ENCODE measurements at places on chromosomes 7 and 10.

GRCh38 chr10:112409755-112410154, 35.8 kb downstream of the ACSL5 start:
- peaks cover 66% of the 10 kb centered on the region for H3K36me3 ChIP-seq
- no peaks in the 10 kb centered on the region for H3K27me3 ChIP-seq
- no peak for DNase-seq
- H3K4me3 ChIP-seq, result no peak overlapping the region

DNA sequence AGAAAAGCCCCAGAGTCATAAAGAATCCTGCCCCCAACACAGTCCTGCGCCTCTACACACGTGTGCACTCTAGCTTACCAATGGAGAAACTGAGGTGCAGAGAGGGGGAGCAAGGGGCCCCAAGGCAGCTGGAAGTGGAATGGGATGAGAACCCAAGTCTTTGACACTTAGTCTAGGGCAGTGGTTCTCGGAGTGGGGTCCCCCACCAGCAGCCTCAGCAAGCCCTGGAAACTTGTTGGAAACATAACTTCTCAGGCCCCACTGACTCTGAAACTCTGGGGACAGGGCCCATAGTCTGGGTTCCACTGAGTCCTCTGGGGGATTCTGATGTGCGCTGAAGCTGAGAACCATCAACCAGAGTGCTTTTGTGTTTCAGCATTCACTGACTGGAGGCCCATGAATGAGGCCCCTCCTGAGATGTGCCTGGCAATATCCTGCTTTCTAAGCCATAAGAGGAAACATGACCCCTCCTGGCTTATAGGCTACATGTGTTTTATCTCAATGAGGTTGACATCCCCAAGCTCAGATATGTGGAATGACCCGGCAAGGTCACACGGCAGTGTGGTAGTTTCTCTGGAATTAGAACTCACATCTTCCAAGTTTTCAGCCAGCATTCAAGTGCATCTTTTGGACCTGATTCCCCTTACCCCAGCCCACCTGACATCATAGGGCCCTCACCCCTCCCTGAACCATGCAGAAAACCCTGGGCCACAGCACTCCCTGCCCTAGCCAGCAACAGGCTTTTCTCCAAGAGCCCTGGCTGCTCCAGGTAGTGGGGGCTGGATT, 147.3 kb upstream of the PCBD1 start:
- no peak for DNase-seq
- H3K36me3 ChIP-seq, result no peaks in the 10 kb centered on the region
- H3K27me3 ChIP-seq, result peaks cover 4% of the 10 kb centered on the region
- no peak overlapping the region for H3K4me3 ChIP-seq
- H3K27ac ChIP-seq, result no peak overlapping the region

DNA sequence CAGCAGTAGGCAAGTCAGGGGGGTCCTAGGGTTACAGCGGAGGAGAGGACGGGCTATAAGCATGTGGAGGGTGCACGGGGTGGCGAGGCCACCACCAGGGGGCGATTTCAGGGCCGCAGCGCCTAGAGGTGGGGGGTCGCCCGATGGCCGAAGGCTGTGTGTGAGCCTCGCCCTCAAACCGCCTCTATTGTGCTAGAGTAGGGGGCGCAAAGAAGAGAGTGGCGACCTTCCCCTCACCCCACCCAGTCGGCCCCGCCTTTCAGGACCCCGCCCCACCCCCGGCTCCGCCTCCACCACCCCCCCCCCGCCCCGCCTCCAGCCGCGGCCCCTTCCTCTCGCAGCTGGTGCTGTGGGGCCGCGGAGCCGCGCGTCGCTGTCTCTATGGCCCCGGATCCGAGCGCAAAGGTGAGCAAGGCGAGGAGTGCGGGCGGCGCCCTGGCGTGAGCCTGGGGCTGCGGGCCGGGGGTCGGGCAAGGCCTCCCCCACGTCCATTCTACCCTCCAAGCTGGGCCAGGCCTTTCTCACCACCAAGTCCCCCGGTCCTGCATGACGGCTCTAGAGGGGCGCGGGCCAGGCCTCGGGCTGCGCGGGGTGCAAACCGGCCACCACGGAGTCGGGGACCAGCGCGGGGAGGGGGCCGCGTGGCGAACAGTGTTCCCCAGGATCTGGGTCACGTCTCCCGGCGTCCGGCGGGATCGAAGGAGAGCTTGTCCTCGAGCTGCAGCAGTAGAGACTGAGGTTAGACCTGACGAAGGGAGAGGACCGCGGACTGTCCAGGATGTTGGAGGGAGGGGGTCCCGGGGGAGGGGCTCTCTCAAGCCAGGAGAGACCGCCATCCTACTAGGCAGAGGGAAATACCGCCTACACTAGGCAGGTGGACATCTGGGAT, at the start of gene SEMA4G:
TSS of gene SEMA4G (plus strand) at position 318 of the 889 bp plus-strand sequence. CDS start 3,409 bp downstream, outside the sequence.
- H3K27me3 ChIP-seq, result no peaks in the 10 kb centered on the region
- no peak within 1 kb of the TSS for H3K27ac ChIP-seq

- no peak overlapping the region for H3K27ac ChIP-seq
- no peaks in the 10 kb centered on the region for H3K27me3 ChIP-seq
- no peaks in the 10 kb centered on the region for H3K4me1 ChIP-seq
Measured at GRCh38 chr7:81170291-81170690, 251.4 kb upstream of the SEMA3C start.

- H3K36me3 ChIP-seq, result no peaks in the 10 kb centered on the region
- no peak overlapping the region for H3K4me3 ChIP-seq
- H3K27ac ChIP-seq, result no peak overlapping the region
- no peak for DNase-seq
- H3K4me1 ChIP-seq, result no peaks in the 10 kb centered on the region
Measured at GRCh38 chr10:54434782-54435181, 366.2 kb downstream of the PCDH15 start.

- no peak for DNase-seq
- H3K27me3 ChIP-seq, result no peaks in the 10 kb centered on the region
- no peak overlapping the region for H3K27ac ChIP-seq
- no peaks in the 10 kb centered on the region for H3K4me1 ChIP-seq
Measured at GRCh38 chr10:117320050-117320665, 55.1 kb downstream of the PDZD8 start.

GRCh38 chr7:115217373-115217772, 295.5 kb downstream of the MDFIC start:
- H3K36me3 ChIP-seq, result no peaks in the 10 kb centered on the region
- no peaks in the 10 kb centered on the region for H3K27me3 ChIP-seq
- no peak for DNase-seq
- no peak overlapping the region for H3K4me3 ChIP-seq
- peaks cover 7% of the 10 kb centered on the region for H3K4me1 ChIP-seq
- no peak overlapping the region for H3K27ac ChIP-seq

Data from activated CD4-positive, alpha-beta memory T cell treated with anti-CD3 and anti-CD28 coated beads, Interleukin-2, amount 10 ng/mL, durations not matched to agents 7 days and 5 days (primary cell).